ENCODE measurements at places on chromosomes 7 and 10.

DNA sequence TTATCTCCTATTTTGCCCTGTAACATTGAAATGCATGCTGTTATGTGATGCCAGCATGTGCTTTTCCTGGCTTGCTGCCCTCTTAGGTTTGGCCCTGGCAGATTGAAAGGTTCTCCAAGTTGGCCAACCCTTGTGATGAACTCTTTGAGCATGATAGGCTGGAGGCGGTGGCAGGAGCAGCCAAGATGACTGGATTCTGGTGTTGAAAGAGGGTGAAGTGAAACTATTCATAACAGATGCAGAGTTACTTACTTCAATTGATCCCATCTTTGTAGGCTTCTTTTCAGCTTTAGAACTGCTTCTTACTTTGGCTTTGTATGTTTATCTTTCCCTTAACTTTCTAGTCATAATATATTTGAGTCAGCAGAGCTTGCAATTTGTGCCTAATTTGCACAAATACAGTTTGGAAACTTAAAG is 57.6 kb downstream of the BICC1 start:
- DNase-seq, result no peak

GRCh38 chr10:102347236-102347828 is 48.2 kb upstream of the NFKB2 start:
- DNase-seq, result no peak

GRCh38 chr7:4682621-4683042 is 537 bp downstream of the FOXK1 start:
- no peak for DNase-seq

DNA sequence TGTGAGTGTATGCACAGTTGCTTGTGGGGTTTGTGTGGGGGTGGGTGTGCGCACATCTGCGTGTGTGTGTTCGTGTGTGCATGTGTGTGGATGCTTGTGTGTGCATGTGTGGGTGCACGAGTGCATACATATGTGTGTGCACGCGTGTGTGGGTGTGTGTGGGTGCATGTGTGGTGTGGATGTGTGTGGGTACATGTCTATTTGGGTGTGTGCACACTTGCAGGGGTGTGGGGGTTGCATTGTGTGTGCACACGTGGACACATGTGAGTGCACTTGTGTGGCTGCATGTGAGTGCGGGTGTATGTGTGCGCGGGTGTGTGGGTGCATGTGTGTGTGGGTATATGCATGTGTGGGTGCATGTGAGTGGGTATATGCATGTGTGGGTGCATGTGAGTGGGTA is 73.7 kb downstream of the NKX6-2 start:
- no peak for DNase-seq

DNA sequence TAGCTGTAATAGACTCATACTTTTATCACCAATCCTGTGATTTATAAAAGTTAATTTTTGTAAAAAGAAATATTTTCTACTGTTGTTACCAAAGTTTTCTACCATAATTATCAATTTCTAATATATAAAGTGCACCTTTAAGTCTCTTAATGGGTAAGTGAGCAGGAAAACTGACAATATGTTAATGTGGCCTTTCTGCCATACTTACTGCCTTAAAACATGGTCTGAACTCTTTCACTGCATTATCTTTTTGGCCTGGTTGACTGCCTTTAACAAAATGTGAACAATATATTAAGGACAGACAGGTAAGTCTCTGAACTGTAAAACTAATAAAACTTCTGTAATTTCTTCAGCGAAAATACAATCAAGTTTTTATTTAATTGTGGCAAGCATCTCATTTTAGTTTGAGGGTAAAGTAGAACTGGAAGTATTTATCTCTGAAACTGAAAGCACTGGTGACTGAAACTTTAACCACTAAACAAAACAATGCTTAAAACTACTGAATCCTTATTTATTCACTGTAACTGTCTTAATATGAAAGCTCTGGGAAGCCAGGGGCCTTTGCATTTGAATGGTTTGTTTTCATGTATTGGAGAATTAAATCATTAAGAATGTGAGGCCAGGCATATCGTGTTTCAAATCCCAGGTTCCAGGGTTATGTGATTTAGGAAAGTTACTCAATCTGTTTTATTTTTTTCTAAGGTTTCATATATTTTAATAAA is 948.8 kb upstream of the POT1 start:
- DNase-seq, result no peak

GRCh38 chr10:87757685-87758084 is 60.3 kb downstream of the ATAD1 start:
- DNase-seq, result no peak

- no peak for DNase-seq
Observed at GRCh38 chr7:41219276-41219675, 483.6 kb downstream of the INHBA start.

- no peak for DNase-seq
Observed at GRCh38 chr10:92108747-92109146, 182.1 kb downstream of the CPEB3 start.

Measured in AG04450 (cell line).